ENCODE measurements at places on chromosomes 12 and 14.

DNA sequence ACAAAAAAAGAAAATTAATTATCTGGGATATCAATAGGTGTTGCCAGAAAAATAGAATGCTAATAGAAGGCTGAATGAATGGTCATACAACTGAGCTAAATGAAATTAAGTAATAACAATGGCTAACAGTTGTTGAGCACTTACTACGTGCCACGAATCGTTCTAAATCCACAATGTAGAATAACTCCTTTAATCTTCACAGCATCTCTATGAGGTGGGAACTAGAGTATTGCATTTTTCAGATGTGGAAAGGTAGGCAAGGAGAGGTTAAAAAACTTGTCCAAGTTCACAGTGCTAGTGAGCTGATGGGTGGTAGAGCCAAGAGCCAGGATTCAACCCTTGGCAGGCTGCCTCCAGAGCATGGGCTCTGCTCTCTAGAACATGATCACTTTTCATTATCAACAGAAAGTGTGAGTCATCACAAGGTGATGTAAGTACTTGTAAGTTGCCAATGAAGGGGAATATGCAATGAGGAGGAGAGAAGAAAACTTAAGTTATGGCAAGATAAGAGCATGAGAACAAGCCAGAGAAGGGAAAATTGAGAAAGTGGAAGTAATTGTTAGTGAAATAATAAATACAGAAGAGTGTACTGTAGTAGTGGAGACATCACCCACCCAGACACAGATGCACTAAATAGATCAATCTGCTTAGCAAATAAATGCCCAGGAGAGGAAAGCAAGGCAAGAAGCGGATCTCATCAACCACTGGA is 122.1 kb downstream of the PRKD1 start:
- DNase-seq = no peak

GRCh38 chr14:70515811-70516210 is 19.0 kb downstream of the ADAM20 start:
- DNase-seq = no peak

DNA sequence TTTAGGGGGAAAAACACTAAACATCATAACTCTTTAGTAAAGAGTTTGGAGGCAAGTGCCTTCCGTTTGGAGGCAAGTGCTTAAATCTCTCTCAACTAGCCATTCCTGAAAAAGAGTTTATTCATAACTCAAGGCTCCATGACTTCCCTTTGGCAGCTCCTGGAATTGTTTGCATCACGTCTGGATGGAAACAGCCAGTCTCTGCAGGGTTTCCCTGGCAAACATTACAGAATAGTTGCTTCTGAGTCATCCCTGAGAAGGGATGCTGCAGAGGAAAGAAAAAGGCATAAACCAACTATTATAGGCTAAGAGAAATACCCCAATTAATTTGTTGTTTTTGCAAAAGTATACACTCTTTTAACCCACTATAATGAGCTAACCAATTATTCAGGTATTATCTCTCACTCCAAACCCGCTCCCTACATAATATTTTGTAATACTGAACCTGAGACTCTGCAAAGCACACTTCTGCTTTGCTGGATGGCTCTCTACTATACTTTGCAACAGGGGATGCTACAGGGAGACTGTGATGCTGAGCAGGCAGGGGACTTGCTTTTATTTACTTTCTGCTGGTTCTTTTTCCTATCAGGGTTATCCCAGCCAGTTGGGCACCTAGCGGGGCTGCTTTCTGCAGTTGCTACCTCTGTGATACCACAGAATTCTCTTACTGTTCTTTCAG is 497.7 kb downstream of the FUT8 start:
- no peak for DNase-seq

DNA sequence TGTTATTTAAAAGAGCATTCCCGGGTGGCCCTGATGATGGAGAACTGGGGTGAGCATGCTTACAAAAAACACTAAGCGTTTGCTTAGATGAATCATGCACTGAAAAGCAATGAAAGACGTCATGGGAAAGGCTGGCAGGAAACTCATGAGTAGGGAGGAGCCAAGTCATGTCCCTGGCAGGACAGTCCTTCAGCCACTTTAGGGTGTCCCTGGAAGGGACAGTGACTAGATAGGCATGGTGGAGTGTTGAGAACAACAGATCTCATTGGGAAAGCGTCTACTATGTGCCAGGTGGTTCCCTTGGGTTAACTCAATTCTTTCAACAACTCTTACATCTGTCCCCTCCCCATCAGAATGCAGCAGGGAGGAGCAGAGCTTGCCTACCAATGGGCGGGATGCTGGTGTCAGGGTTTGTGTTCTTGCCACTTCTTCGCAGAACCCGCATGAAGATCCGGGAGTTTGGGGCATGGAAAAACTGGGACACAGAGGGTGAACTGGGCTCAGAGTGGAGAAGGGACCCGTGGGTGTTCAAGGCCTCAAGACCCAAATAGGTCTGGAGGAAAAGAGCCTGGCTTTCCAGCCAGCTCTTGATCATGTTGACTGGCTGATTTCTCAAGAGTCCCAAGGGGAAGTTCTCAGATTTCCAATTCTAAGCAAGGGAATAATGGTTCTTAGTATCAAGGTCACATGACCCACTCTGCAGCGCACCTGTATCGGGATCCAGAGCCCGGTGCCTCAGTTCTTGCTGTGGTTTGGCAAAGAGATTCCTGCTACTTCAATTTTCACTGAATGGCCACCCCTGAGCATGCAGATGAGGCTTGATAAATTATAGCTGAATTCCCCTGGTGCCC is 653.9 kb upstream of the TBX3 start:
- no peak for DNase-seq

GRCh38 chr12:5081016-5081415 is 37.3 kb downstream of the KCNA5 start:
- no peak for DNase-seq

DNA sequence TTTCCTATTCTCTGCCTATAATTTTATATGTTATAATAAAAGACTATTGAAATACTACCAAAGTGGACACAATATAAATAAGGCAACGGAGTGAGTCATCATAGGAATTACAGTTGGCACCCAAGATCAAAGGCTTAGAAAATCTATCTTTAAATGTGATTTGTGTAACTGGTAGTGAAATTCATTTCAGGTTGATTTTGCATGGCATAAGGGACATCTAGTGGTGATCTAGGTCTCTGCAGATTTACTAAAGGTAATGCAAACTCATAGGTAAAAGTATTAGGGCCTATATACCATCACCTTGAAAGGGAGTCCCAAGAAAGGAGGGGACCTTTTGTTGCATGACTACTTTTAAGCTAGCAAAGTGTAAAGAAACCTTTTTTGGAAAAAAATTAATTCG is 527.2 kb downstream of the NRXN3 start:
- DNase-seq = peak; percentile 31

GRCh38 chr14:24182110-24182882 is 6.3 kb downstream of the IPO4 start:
- DNase-seq = no peak

DNA sequence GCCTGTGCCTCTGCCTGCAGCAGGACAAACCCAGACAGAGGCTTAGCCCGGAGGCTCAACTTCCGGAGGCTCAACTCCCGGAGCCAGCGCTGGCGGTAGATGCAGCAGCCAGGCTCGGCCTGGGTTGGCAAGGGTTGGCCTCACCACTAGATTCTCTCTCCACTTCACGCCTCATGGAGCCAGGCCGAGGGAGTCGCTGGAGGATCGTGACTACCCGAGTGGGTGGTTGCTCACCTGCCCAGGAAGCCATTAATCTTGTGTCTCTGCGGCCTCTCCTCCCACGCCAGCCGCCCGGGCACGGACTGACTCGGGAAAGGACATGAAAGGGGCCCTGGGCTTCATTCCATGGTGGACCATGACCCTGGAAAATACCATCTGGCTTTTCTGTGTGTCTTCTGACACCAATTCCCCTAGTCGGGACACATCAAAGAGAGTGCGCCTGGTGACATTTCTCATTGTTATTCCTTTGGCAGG is 20.8 kb downstream of the ESRRB start:
- DNase-seq = no peak

DNA sequence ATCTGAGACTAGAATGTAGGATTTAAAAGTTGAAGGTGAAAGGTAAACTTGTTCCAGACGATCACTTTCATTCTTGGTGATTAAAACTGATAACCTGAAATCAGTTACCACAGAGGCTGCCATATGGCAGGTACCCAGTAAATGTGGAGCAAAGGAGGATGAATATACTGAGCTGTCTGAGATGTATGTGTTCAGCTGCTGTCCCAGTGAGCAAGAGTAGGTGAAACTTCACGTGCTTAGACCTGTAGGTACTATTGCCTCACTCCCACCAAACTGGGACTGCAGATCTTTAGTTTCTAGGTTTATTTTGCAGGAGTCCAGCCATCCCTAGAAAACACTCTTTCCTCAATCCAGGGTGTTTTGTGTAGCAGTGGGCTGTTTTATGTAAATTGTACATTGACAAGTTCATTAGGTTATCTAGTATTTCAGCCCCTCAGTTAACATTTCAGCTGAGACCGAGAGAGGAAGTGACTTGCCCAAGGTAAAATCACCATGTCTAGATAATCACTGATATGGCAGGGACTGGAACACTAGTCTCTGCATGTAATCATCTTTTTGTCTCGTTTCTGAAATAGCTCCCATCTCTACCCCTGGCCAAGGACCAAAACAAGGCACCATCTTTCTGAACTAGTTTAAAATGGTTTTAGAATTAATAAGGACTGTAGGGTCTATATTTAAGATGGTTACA is 62.7 kb downstream of the ATG14 start:
- DNase-seq = no peak

- DNase-seq = no peak
These were observed 38.0 kb upstream of the FOXN3 start for GRCh38 chr14:89454996-89455395.

GRCh38 chr12:57726884-57727757 is 11.4 kb downstream of the AGAP2 start:
- no peak for DNase-seq

DNA sequence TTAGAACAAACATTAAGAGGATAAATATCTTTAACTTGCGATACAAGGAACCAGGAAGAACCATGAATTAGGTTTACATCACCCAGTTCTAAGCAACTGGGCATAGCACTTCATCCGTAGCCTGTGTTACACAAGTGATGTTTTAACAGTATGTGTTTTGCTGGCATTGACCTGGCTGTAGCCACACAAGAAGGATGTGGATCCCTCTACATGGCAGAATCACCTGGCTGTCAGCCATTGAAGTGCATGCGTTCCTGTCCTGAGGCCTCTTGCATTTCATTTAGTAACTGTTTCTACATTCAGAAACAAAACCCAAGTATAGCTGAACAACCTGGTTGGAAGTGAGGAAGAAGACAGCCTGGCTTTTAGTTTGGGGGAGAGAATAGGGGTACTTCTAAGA is 72.2 kb downstream of the TGFB3 start:
- DNase-seq = no peak

- no peak for DNase-seq
These were observed 51.0 kb downstream of the PTGER2 start for GRCh38 chr14:52365071-52365470.

GRCh38 chr14:24308342-24309124 is 756 bp upstream of the CIDEB start:
- no peak for DNase-seq

DNA sequence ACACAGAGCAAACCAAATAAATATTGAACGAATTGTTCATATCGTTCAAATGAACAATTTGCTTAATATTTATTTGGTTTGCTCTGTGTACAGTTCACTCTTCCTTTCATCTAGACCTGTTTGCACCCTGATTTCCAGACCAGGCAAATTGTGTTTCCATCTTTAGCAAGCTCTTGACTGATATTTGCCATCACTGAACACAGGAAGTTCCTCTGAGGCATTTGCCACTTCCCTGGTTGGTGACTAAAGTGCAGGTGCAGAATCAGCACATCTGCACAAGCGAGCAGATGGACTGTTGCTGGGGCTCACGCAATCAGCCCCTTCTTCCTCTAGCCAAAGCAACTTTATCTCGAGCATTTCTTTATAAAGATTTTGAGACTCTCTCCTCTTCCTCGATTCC is 112.9 kb downstream of the DAAM1 start:
- no peak for DNase-seq

- DNase-seq = no peak
These were observed 32.4 kb downstream of the BICD1 start for GRCh38 chr12:32139064-32139421.

DNA sequence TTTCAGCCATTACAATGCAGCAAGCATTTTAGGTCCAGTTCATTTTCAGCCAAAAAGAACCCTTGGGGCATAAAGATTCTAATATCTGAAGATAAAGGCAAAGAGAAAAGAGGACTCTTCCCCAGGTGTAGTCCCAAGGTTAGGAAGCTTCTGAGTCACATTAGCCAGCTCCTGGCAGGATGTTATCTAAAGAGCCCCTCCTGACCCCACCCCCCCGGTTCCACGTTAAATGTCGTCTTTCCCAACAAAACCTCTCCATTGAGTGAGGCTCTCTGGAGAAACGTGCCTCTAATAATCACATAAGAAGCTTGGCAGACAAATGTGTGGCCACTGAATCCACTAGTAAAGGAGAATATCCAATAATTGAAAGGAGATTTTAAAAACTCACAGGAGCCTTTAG is 267.7 kb downstream of the GALC start:
- no peak for DNase-seq

GRCh38 chr12:117084405-117085317 is 14.6 kb downstream of the TESC start:
- no peak for DNase-seq

- DNase-seq = no peak
These were observed 150.6 kb downstream of the ASCL4 start for GRCh38 chr12:107925125-107925524.

DNA sequence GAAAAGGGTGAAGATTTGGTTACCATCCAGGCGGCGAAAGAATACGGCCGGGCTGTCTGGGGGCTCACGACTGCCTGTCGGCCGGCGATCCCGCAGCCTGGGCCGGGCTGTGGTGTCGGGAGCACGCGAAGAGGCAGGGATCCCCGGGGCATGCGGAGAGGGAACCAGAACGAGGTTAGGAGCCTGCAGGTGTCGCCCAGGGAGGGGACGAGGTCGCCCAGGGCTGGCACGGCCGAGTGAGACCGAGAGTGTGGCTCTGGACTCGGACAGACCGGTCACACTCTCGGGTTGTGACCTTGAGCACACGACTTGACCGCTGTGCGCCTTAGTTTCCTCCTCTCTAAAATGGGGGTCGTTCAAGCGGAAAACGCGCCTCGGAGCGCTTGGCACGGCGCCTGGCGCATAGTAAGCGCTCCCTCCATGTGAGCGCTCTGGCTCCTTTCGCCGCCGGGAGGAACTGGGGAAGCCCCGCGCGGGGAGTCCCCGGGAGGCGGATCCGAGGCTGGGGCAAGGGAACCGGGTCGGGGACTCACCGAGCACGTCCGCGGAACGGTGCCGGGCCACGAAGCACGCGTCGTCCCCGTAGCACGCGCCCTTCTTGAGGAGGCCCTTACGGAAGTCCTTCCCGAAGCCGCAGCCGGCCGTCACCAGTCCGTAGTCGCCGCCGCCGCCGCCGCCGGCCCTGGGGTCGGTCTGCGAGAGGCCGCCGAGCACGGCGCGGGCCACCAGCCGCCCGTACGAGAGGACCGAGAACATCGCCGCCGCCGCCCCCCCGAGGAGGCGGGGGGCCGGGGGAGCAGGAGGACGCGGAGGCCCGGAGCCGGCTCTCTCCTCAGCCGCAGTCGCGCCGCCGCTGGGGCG is 612 bp downstream of the PPTC7 start:
- DNase-seq = peak; percentile 57

DNA sequence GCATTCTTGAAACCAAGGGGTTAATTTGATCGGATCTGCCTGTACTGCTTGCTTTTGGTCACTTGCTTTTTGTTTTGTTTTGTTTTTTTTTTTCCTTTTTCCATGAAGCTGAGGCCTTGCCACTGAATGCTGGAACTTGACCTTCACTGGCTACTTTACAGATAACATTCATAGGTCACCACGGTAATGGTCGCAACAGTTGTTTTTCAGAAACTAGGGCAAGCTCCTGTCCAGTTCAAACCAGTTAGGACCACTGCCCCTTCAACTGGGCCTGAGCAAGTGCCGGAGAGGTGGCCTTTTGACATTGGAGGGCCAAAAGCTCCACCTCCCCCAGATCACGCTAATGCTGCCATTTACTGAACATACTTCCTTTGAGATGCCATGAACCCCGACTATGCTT is 147.6 kb downstream of the FOXN3 start:
- no peak for DNase-seq

All from NCI-H1105 (cell line).